ENCODE measurements at places on chromosomes 12 and 14.
A peak's percentile ranks its signal among the peaks of the same experiment; 100 is the strongest.

DNA sequence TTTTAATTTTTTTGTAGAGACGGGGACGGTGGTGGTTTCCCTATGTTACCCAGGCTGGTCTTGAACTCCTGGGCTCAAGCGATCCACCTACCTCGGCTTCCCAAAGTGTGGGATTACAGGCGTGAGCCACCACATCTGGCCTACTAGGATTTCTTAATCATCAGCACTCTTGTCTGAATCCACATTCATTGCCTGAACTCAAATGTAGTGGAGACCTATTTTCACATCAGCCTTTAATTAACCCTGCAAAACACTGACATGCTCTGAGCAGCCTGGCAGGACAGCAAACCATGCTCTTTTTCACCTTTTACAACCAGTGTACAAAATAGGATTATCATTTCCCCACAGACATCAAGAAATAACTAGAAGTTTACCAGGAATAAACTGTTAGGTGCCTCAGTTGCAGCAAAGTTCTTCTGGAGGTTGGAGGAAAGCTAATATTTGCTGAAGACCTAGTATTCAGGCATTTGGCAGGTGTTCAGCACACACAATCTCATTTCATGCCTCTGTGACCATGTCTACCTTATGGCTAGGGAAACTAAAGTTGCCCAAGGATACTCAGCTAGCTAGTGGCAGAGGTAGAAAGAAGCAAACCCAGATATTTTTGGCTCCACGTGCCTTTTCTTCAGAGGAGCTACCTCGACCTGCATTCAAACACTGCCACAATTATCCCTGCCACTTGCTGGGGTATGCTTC lies 37.7 kb downstream of the CFL2 start:
- DNase-seq: no peak

DNA sequence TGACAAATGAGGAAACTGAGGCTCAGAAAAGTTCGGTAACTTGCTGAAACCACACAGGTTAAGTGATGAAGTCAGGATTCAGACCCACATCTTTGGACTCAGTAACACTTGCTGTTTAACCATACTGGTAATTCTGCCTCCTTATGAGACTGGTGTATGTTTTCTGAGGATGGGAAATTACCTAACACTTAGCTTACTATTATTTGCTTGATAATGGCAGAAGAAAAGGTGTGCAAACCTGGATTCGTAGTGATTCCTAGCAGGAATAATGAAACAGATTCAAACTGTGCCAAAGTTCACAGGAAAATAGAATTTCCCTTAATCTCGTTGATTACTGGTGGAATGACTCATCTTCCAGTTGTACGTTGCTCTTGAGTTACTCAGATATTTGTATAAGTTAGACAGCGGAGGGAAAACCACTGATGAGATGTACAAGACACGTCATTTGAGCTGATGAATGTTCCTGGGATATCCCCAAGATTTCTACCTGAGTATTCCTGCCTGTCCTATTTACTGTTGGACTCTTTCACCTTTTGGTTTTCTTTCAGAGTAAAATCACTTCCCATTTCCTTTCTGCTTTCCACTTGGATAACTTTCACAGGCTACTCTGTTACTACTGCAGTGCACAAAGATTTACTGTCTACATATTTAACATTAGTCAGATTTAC lies 37.5 kb downstream of the PRORP start:
- DNase-seq: no peak

GRCh38 chr12:111803851-111804250 lies 37.1 kb downstream of the ALDH2 start:
- DNase-seq: no peak

- DNase-seq: no peak
Measured at GRCh38 chr12:121748218-121748570, 35.6 kb downstream of the TMEM120B start.

- no peak for DNase-seq
Measured at GRCh38 chr12:113439606-113440030, 17.4 kb downstream of the SDSL start.

- DNase-seq: no peak
Measured at GRCh38 chr12:123064885-123065619, 84.6 kb downstream of the ARL6IP4 start.

- peak; percentile 44 for DNase-seq
Measured at GRCh38 chr12:1117970-1118563, 127.0 kb downstream of the ERC1 start.

GRCh38 chr12:14521822-14522221 lies 45.9 kb downstream of the PLBD1 start:
- no peak for DNase-seq

- no peak for DNase-seq
Measured at GRCh38 chr12:107311682-107312081, 218.3 kb upstream of the CRY1 start.

DNA sequence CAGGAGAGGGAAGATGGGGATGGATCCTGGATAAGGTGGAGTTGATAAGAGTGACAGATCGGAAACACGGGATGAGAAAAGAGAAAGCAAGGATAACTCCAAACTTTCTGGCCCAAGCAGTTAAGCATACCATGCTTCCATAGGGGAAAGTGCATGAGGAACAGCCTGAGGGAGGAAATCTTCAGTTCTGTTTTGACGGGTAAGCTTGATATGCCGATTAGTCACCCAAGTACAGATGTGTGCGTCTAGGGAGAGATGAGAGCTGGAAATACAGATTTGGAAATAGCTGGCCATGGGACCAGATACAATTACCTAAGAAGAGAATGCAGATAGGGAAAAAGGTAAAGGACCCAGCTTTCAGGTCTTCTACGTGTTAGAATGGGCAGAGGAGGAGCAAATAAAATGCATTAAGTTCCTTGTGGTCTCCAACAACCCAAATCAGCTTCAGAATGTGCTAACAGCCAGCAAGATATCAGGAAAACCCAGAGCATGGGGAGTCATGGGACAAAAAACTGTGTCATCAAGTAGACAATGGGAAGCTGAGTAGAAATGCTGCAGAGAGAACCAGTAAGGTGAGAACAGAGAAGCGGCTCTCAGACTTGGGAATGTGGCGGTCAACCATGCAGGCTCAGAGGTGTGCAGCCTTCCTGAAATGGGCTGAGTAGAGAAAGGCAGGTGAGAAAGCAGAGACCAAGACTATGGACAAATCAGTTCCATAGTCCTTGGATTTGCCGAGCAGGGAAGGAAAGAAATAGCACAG lies 56.3 kb downstream of the PPP1R36 start:
- DNase-seq: no peak

GRCh38 chr14:54010981-54011380 lies 54.4 kb upstream of the BMP4 start:
- DNase-seq: no peak

GRCh38 chr12:105069936-105070702 lies 14.1 kb downstream of the ALDH1L2 start:
- no peak for DNase-seq

DNA sequence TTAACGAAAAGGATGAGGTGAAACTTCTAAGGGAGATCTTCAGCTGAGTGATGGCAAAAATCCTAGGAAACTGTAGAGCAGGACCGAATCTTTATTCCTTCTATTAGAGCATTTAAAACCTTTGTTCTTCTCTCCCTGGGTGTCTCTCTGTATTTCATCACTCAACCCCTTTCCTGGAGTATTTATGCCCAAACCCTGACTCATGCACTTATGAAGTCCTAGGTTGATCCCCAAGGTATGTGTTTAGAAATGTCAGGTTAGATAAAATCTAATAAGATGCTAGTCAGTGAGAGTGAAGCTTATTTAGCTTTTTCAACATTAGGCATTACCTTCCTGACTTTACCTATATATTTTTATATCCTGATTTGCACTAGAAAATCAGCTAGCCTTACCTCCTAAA lies 239.8 kb upstream of the NPAS3 start:
- DNase-seq: no peak

DNA sequence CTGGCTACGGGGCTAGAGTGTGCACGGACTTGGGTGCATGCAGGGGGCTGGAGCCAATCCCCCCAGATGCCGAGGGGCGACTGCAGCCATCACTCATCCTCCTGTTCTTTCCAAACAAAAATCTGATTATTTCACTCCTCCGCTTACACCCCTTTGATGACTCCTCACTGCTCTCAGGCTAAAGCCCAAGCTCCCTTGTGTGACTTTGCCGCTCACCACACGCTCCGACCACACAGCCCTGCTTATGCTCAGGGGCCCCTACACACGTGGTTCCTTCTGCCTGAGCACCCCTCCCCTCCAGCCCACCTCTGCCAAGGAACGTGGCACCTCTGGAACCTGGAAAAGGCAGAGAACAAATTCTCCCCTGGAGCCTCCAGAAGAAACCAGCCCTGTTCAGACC lies 13.7 kb downstream of the CHFR start:
- DNase-seq: no peak

DNA sequence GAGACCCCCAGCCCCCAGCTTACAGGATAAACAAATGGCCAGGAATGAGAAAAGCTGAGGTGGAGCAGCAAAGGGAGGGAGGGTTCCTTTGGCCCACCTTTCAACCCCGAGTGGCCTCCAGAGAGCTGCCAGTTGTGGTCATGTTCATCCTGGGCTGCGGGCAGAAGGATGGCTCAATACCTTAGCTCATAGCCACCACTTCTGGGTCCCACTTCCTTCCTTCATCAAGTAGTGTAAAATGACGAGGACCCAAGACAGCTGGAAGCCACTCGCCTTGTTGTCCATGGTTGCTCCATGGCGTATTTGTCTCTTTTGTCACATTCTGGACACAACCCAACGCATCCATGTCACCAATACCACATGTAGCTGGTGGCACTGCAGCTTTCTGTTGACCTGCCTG lies 24.2 kb downstream of the CRACR2A start:
- DNase-seq: no peak

GRCh38 chr12:63857771-63858670 lies 13.5 kb downstream of the SRGAP1 start:
- DNase-seq: no peak

GRCh38 chr12:26126340-26127284 lies 1.8 kb upstream of the BHLHE41 start:
- no peak for DNase-seq

- no peak for DNase-seq
Measured at GRCh38 chr12:104230304-104231095, 14.9 kb downstream of the TXNRD1 start.

GRCh38 chr12:90970471-90970870 lies 15.5 kb upstream of the CCER1 start:
- no peak for DNase-seq

GRCh38 chr14:64501411-64502171 lies 2.0 kb downstream of the ZBTB25 start:
- DNase-seq: no peak

GRCh38 chr12:18861287-18861858 lies 123.5 kb downstream of the CAPZA3 start:
- no peak for DNase-seq

GRCh38 chr12:103498990-103499389 lies 3.2 kb upstream of the C12orf42 start:
- DNase-seq: no peak

DNA sequence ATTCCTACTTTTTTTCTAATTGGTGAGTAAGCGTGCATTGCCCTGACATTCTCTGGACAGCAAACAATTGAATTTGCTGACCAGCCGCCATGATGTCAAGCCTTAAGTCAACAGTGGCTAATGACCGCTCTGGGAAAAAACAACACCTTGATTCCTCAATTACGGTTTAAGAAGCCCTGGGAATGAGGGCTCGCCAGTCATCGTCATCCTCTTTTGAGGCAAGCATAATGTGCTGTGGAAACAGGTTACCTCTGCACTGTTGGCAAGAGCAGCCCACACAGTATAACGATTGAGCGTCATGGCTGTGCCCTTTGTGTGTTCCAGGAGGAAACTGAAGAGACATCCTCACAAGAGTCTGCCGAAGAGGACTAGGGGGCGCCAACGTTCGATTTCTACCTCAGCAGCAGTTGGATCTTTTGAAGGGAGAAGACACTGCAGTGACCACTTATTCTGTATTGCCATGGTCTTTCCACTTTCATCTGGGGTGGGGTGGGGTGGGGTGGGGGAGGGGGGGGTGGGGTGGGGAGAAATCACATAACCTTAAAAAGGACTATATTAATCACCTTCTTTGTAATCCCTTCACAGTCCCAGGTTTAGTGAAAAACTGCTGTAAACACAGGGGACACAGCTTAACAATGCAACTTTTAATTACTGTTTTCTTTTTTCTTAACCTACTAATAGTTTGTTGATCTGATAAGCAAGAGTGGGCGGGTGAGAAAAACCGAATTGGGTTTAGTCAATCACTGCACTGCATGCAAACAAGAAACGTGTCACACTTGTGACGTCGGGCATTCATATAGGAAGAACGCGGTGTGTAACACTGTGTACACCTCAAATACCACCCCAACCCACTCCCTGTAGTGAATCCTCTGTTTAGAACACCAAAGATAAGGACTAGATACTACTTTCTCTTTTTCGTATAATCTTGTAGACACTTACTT lies 138.9 kb downstream of the HMGA2 start:
- DNase-seq: no peak

GRCh38 chr12:95962222-95962621 lies 19.1 kb downstream of the AMDHD1 start:
- DNase-seq: no peak

- DNase-seq: peak; percentile 11
Measured at GRCh38 chr14:64812412-64812811, 67.3 kb downstream of the SPTB start.

- DNase-seq: peak; percentile 31
Measured at GRCh38 chr14:70641548-70642302, at the start of gene TTC9. TSS of gene TTC9 (plus strand) at chr14:70641916. CDS start at chr14:70642130, 214 bp downstream.

- no peak for DNase-seq
Measured at GRCh38 chr12:42885677-42886076, 296.1 kb upstream of the PRICKLE1 start.

- peak; percentile 75 for DNase-seq
Measured at GRCh38 chr12:124940393-124941169, 26.1 kb upstream of the UBC start.

DNA sequence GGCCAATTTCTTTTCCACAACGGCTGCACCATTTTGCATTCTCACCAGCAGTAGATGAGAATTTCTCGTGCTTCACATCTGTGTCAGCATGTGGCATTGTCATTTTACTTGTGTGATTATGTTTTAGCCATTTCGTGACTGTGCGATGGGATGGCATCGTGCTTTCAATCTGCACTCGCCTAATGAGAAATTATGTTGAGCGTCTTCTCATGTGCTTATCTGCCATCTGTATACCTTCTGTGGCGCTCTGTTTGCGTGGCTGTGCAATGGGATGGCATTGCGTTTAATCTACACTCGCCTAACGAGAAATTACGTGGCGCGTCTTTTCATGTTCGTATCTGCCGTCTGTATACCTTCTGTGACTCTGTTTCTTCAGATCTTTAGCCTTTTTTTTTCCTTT lies 14.9 kb upstream of the GPR132 start:
- no peak for DNase-seq

- no peak for DNase-seq
Measured at GRCh38 chr12:94091624-94092023, 56.8 kb upstream of the PLXNC1 start.

- no peak for DNase-seq
Measured at GRCh38 chr14:62213516-62213915, 451.3 kb downstream of the SNAPC1 start.

DNA sequence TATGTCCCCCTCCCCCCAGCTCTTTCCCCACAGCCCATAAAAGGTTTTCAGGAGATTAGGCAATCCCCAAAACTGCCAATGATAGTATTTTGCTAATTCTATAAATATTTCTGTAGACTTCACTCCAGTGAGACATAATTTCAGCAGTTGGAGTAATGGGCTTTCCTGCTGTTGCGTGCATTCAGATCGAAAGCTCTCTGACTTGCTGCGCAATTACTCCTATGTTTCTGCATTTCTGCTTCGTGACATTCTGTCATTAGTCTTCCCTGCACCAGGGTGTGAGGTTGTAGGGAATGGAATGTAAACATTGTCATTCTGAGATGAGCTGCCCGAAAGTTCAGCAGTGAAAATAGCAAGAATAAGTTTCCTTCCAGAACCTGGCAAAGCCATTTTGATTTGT lies 58.2 kb downstream of the SAMD4A start:
- no peak for DNase-seq

GRCh38 chr14:78586681-78587080 lies 416.5 kb downstream of the NRXN3 start:
- no peak for DNase-seq
